ENCODE measurements at places on chromosomes 4 and X.

DNA sequence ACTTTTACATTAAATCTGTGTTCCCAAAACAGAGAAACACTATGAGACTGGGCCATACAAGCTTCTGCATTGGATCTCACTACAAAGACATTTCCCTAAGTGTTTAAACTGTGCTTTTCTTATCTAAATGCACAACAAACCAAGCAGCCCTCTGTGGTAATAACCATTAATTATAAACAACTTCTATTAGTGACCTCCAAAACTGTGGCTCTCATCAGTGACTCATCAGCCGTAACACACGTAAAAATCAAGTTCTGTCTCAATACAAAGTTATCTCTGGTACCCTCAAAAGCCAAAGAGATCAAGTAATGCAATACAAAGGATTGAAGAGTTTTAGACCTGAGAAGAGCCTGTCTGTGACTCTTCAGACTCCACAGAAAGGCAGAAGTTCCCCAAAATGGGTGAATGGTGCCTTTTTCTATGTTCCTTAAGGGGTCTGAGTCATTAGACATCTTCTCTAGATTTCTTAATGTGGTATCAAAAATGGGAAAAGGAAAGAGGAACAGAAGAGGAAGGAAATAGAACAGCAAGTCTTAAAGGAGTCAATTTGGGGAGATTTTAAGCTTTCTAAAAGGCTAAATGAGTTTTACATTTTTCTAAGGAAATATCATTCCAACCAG, 189.8 kb upstream of the PPP1R2C start:
- DNase-seq = no peak

- DNase-seq = peak; percentile 70
Measured at GRCh38 chr4:27684610-27685011, 824.0 kb downstream of the STIM2 start.

DNA sequence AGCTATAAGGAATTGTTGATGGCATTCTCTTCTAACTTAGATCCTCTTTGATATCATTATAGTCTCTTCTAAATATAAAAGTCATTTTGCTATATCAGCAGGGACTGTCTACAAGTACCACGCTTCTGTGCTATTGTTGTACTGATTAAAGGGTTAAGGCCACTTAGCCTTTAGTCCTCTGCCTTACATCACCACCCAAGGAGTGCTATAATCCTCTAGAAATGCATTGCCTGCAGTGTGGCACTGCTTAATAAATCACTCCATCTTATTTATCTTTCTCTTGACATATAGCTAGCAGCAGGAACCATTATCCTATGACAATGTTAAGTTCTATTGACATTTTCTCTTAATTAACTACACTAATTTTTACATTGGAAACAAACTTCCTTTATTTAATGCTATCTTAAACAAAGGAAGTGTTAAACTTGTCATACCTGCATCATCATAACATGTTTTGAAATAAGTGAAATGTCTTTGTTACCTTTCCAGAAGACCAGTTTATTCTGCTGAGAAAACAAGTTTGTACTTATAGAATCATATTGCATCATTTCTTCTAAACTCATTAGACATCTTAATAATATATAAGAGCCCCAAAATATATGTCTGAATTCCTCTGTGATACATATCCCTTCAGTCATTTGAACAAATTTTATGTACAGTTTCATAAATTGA, 360.9 kb upstream of the ATOH1 start:
- DNase-seq = no peak

GRCh38 chr4:2163311-2163821, 78.6 kb downstream of the HAUS3 start:
- no peak for DNase-seq

DNA sequence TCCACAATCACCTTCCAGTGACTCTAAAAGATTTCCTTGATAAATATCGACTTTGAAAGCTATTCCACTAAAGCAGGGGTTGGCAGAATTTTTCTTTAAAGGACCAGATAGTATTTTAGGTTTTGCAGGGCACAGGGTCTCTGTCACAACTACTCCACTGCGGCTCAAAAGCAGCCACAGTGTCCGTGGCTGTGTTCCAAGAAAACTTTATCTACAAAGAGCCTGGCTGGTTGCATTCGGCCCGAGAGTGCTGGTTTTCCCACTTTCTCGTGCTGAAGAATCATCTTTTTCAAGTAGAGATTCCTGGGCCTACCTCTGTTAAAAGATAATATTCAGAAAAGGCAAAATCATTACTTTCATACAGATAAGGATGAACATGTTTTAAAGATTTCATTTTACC, 55.6 kb downstream of the TSPAN7 start:
- DNase-seq = no peak

DNA sequence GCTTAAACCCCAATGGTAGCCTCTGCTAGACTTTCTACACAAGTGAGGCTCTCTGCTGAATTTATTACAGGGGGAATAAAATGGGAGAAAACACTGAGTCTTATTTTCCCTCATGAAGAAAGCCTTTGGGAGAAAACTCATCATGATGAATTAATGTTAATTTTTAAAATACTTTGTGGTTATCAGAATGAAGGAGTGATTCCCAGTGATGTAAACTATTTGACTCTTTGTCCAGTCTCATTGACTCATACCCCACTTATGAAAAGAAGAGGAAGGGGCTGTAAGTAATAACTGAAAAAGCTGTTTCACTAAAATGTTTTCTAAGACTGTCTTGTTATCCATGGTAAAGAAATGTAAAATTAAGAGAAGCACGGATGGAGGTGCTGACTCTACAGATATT, 208.8 kb downstream of the GRIA3 start:
- no peak for DNase-seq

DNA sequence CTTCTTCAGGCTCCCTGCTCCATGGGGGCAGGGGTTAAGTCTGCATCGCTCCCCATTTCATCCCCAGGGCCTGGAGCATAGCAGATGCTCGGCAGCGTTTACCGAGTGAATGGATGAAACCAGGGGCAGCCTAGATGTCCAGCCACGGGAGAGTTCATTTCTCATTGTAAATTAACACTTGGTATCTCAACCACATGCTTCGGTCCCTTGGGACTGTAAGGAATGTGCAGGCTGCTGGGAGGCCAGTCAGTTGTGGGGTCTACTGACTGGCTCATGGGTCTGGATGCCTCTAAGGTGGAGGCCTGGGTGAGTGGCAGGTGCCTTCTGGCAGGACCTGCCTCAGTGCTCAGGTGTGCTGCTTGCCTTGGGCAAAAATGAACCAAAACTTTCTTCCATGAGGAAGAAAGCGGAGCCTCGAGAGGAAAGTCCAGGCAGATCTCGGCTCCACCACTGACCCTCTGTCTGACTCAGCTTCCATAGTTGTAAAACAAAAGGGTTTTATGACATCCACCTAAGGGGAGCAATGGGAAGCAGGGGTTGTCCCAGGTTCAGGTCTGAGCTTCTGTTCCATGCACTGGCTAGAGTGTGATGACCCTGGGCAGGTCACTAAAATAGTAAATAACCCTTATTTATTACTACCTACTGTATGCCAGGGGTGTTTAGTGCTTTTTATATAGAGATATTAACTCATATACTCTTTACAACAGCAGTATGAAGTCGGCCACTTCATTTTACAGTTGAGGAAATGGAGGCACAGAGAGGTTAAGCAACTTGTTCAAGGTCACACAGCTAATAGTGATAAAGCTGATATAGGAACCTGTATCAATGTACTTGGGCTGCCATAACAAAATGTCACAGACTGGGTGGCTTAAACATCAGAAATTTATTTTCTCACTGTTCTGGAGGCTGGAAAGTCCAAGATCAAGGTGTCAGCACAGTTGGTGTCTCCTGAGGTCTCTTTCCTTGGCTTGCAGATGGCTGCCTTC, 144.3 kb upstream of the STX18 start:
- DNase-seq = no peak

- no peak for DNase-seq
Measured at GRCh38 chrX:71221145-71221544, 1.9 kb upstream of the GJB1 start.

GRCh38 chr4:116180157-116180601, 905.2 kb downstream of the TRAM1L1 start:
- no peak for DNase-seq

- DNase-seq = no peak
Measured at GRCh38 chrX:110316351-110317060, 1.4 kb downstream of the AMMECR1 start.

GRCh38 chr4:123587983-123588494, 191.4 kb downstream of the SPRY1 start:
- DNase-seq = no peak

DNA sequence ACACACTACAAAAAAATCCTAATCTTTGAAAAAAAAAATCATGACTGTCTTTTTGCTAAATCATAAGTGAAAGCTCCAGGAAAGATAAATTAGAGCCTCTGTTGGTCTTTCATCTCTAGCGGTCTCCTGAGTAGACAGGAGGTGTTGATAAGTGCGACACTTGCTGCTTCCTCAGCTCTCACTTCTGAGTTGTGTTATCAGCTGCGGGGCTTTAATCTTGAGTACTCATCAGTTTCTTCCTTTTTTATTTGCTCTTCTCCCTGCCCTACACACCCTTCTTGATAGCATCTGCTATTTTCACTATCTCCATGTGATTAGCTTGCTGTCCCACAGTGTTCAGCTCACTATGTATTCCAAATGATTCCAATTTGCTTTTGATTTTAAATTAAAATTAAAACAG, 1449.2 kb downstream of the C4orf33 start:
- no peak for DNase-seq

DNA sequence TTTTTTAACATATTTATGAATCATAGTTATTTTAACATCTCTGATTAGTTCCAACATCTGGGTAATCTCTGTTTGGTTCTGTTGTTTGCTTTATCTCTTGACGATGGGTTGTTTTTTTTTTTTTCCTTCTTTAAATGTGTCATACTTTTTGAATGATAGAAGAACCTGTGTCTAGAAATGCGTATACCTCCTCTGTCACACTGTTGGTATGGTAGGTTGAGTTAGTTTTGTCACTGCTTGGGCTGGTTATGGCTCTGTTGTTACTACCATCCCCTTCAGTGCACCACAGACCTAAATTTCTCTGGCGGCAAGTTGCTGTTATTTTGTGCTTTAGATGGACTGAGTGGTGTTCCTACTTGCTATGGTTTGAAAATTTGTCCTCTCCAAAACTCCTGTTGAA, 16.8 kb downstream of the STIM2 start:
- no peak for DNase-seq

DNA sequence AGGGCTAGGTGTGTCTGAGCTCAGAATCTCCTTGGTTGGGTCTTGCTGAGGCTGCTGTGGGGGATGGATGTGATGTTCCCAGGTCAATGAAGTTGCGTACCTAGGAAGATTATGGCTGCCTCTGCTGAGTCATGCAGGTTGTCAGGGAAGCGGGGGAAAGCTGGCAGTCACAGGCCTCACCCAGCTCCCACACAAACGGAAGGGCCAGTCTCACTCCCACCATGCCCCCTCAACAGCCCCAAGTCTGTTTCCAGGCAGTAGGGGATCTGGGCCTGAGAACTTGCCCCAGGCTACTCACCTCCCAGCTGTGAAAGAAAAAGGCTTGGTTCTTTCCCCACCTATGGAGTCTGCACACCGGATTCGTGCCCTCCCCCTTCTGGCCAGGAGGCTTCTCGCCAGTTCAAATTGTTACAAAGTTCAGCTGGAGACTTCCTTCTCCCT, 72.9 kb downstream of the WDR44 start:
- DNase-seq = no peak

DNA sequence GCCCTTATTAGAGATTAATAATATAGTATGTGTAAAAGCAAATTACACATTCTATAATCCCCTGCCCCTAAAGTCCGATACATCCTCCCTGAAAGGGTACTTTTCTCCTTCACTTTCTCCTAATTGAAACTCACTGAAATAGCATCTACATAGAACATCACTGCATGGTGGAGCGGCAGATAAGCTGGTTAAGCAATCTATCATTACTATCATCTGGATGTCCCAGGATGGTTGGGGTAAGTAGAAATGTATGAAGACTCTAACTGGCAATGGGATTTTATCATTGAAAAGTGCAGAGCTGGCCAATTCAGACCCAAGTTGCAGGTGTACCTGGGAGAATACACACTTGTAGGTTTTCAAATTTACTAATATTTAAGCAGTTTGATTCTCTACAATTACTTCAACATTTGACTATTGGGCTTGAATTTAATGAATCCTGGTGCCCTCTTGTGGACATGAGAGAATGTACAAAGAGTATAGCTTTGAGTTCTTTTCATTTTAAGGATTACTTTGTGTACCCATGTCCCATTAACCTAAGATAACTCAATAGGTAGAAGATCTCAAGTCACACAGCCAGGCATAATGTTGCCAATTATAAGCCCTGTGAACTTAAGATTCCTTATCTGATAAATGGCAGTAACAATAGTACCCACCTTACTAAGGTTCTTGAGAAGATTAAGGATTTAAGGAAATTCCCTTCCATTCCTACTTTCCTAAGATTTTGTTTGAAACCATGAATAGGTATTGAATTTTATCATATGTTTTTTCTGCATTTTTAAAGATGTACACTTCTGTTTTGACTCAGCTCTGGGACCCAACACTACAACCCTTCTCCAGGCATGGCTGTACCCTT, 69.8 kb downstream of the SHROOM3 start:
- DNase-seq = peak; percentile 23

GRCh38 chrX:2242326-2242725, 258.4 kb downstream of the DHRSX start:
- no peak for DNase-seq

DNA sequence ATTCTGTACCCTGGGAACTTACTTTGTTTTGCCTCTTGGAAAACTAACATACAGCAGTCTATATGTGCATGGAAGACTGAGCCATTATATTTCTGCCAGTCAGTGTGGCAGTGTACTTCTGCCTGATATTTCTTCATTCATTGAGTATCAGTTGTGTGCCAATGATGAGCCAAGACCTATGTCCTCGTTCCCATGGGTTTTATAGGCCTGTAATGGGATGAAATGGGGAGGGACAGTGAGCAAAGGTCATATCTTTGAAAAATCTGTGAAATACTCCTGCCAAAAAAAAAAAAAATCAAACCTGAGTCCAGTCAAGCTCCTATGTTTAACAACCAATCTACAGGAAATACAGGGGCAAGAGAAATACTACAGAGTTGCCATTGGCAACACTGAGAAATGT, 9.1 kb downstream of the NSD2 start:
- no peak for DNase-seq

DNA sequence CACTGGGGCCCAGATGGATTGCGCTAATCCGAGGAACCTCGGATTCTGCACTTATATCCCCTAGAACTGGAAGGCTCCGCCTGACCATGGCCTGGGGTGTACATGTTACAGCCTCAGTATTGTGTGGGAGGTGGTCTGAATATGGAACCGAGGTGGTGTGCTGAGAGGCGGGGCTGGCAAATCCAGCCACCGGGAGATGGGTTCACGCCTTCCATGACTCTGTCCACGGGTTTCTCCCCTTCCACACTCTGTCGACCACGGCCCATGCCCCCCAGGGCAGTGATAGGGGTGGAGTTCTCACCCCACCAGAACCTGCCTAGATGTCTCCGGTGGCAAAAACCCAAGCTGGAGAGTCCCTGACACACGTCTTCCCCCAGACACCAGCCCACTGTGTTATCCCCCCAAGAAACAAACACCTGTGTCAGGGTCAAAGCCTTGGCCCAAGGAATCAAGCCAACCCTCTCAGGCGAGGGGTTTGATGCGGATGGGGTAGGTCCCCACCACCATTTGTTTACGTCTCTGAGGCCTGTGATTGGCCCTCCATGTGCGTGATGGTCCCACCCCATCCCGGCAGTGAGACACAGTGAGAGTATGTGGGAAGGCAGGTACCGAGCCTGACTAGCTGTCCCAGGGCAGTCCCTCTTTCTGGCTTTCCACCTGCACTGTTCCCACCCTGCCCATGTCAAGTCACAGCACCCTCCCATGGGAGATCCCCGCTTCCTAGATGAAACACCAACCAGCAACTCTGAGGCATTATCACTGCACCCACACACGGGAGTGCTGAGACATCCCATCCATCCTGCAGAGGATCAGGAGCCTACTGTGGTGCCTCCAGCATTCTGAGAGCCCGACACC, 6.6 kb upstream of the LOC101059915 start:
- DNase-seq = no peak

Data from endothelial cell (in vitro differentiated cells).